NCI-H446 treated with DMSO at 0.1 percent for 48 hours (cell line): ENCODE measurements at places on chromosomes 5 and 9.

- DNase-seq = no peak
These were observed 90.8 kb downstream of the HRH2 start for GRCh38 chr5:175748650-175749049.

DNA sequence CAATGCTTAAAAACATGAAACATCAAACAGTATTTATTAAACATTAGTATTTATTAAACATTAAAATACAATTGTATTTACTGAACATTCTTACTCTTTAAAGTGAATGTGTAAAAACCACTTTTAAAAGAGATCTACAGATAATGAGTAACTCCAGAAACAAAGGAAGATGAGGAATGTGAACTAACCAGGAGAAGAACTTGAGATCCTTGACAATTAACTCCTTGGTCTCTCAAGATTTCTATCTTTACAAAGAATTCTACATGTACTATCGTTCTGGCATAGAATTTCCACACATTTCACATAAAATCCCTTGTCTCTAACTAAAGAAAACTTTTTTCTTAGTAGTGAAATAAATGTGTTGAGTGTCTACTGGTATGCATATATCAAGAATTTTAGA is 28.7 kb upstream of the IFNE start:
- DNase-seq = no peak

DNA sequence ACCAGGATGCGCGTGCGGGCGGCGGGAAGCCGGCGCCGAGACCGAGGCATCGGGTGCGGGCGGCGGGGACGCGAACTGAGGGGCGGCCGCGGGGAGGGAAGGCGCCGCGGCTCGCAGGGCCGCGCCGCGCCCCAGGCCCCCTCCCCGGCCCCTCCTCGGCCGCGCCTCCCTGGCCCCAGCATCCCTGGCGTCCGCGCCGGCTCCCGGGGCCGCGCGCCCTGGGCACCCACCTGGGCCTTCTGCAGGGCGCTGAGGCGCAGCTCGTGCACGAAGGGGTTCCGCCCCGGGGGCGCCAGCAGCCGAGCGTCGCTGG is 324 bp downstream of the LPCAT1 start:
- no peak for DNase-seq

GRCh38 chr9:82332018-82332773 is 343.6 kb downstream of the SPATA31D1 start:
- DNase-seq = no peak

DNA sequence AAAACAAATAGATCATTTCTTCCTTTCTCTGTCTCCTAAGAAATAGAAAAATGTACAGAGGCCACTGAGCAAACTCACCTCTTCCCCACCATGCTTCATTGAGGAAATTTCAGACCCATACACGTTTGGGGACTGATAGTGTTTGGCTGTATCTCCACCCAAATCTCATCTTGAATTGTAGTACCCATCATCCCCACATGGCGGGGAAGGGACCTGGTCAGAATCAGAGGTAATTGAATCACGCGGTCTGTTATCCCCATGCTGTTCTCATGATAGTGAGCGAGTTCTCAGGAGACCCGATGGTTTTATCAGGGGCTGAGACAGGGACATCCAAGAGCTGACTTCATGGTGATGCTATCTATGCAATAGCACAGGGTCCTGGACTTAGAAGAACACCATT is 1655.8 kb downstream of the MAT2B start:
- no peak for DNase-seq

- DNase-seq = no peak
These were observed 2.6 kb upstream of the SMIM23 start for GRCh38 chr5:171783051-171783450.

DNA sequence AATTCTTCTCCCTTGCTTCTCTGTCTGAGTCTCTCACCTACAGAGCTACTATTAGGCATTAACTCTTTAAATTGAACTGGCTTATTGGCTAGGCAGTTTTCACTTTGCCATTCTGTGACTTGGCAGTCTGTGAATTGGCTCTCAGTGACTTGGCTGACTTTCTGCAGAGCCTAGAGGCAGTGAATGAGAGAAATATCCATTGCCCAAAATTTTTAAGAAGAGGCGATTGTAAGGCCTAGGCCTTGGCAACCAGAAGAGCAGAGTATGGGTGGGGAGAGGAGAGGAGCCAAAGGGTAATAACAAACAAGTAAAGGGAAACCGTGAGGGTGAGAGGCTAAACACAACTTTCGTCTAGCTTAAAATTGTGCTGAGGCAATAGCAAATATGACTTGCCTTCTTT is 176.7 kb downstream of the PRR16 start:
- DNase-seq = no peak

DNA sequence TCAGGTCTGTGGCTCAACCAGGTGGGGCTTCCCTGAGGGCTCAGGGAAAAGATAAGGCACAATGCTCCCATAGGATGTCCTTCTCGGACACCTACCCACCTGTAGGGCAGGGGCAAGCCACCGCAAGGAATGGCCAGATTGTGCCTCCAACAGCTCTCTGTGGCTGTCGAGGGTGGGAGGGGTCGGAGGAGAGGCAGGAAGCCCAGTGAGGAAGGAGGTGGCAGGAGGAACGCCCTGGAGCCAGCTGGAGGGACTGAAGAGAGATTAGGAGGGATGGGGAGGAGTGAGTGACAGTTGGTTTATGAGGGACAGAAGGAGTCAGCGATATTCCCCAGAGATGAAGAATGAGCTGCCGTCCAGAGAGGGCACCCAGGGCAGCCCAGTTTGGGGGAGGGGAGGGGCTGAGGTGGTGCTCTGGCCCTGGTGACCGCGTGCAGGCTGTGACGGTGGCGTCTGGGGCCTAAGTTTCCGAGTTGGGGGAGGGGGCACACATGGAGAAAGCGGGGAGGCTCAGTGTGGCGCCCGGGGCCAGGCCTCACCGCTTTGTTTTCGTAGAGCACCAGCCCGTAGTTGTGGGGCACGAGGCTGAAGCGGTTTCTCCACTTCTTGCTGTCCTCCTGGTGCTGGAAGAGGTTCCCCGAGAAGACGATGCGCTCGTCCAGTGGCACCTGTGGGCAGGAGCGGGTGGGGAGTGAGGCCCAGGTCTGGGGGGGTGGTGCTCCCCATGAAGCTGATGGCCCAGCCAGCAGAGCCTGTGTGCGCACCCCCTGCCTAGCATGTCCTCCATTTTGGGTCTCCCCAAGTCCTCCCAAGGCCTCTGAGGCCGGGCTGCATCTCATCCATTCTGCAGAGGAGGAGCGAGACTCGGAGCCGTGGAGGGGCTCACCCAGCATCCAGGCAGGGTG is 75.6 kb downstream of the LRSAM1 start:
- no peak for DNase-seq

GRCh38 chr9:126114850-126115460 is 211.7 kb upstream of the MVB12B start:
- DNase-seq = no peak

DNA sequence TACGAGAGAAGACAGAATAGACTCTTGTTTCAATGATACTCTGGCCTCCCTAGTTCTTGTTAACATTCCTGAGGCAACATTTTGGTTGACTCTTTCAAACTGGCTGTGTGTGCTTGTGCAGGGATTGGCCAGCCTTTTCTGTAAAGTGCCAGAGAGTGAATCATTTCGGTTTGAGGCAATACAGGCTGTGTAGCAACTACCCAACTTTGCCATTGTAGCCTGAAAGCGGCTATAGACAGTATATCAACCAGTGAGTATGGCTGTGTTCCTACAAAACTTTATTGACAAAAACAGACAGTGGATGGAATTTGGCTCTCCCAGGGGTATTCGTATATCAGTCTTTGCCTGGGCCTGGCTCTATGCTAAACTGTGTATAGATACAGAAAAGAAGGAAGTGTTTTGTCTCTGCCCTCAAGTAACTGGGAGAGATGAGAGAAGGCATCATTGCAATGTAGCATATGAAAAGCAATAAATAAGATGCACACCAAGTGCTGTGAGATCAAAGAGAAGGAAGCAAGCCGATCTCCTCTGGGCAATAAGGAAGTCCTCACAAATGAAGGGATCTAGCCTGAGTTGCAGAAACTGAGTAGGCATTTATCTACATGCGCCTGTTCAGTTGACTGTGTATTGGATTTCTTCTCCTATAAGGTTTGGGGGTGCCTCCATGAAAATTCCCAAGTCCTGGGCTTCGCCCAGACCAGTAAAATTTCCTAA is 568.0 kb upstream of the KLF4 start:
- DNase-seq = no peak

DNA sequence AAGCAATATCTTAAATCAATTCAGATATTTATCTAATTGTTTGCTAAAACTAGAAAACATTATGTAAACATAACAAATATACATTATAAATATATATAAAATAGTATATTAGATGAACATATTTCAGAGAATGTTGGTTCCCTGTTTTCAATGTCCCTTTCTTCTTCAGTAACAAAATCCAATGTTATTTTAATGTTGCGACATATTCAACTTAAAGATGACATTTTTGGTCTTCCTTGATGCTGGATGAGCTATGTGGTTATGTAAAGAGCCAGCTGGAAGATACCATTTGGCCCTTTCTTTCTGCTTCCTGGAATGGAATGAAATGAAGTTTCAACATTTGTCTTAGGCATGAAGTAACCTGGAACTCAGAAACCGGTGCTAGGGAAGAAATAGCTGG is 668.1 kb upstream of the CDH6 start:
- no peak for DNase-seq

- DNase-seq = no peak
These were observed 32.8 kb downstream of the ANGPTL2 start for GRCh38 chr9:127089631-127090081.

DNA sequence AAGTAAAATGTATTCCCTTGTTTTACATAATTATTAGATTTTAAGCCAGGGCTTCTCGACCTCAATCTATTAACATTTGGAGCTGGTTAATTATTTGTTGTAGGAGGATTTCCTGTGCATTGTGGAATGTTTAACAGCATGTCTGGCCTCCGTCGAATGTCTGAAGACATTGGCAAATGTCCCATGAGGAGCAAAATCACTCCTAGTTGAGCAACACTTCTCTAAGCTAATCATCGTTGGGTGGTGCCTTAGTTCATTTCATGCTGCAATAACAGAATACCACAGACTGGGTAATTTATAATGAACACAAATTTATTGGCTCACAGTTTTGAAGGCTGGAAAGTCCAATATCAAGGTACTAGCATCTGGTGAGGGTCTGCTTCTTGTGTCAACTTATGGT is 13.4 kb upstream of the VPS13A start:
- no peak for DNase-seq

DNA sequence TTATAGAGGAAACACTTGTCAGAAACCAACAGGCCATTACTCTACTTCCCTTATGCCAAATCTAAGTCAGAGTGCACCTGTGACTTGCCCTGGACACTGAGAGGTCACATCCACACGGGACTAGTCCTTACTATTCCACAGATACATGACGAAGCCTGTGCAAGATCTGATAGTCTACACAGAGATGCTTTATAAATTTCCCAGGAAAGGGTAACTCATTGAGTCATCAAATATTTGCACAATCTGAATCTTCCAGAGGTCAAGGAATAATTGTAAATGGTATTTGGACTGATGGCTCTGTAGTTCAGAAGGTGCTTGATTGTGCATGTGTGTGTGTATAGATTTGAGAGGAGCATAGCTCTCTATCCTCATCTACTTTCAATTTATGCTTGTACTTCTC is 55.2 kb upstream of the JAK2 start:
- no peak for DNase-seq
